ENCODE measurements at places on chromosomes 1 and 21. TPM values are rescaled to one million over a fixed set of nuclear protein-coding genes. Genes with fewer than 3 reads are reported as not detected.
A peak's percentile ranks its signal among the peaks of the same experiment; 100 is the strongest.

DNA sequence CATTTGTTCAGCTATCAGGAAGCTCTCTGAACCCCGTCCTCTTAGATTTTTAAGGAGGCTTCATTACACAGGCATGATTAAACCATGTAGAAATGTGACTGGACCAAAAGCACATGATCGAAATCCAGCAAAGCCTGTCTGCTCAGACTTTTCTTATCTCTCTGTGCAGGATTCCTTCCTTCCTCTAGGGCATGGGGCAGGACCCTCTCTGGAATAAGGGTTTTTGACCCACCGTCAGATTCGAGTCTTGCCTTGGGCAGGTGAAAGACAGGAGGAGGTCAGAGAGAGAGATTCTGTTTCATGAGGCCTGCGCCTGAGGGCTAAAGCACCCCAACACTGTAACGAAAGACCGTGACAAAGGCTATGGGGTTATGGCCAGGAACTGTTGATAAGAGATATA, 136.8 kb downstream of the RHOU start:
- no peak for DNase-seq
- no peak overlapping the region for H3K27ac ChIP-seq
- H3K36me3 ChIP-seq = no peaks in the 10 kb centered on the region
- H3K4me3 ChIP-seq = no peak overlapping the region
- peaks cover 4% of the 10 kb centered on the region for H3K4me1 ChIP-seq

GRCh38 chr21:42685036-42685435, 31.6 kb downstream of the PDE9A start:
- H3K27me3 ChIP-seq = no peaks in the 10 kb centered on the region
- no peak overlapping the region for H3K27ac ChIP-seq
- no peak for DNase-seq
- H3K4me1 ChIP-seq = no peaks in the 10 kb centered on the region
- H3K36me3 ChIP-seq = no peaks in the 10 kb centered on the region

- H3K27me3 ChIP-seq = no peaks in the 10 kb centered on the region
- H3K4me3 ChIP-seq = no peak overlapping the region
- H3K36me3 ChIP-seq = peaks cover 2% of the 10 kb centered on the region
- no peak for DNase-seq
- H3K4me1 ChIP-seq = peaks cover 14% of the 10 kb centered on the region
Observed at GRCh38 chr1:61093525-61094137, 11.3 kb downstream of the NFIA start.

DNA sequence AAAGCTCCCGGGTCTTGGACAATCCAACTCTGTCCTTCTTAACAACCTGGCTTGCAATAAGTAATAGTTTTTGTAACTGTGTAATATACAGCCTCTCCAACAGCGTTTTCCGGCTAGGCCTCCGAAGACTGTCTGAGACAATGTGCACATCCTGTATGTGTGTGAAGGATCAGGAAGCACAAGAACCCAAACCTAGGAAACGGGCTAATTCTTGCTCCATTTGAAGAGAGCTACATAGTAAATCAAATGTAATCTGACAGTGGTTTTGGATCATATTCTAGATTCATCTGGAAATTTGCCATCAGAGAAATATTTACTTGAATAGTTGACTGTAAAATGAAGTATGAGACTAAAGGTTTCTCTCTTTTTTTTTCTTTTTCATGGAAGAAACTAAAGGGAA, 1.2 kb downstream of the GPR52 start:
- H3K27ac ChIP-seq = no peak overlapping the region
- no peaks in the 10 kb centered on the region for H3K36me3 ChIP-seq
- peak; percentile 6 for DNase-seq

DNA sequence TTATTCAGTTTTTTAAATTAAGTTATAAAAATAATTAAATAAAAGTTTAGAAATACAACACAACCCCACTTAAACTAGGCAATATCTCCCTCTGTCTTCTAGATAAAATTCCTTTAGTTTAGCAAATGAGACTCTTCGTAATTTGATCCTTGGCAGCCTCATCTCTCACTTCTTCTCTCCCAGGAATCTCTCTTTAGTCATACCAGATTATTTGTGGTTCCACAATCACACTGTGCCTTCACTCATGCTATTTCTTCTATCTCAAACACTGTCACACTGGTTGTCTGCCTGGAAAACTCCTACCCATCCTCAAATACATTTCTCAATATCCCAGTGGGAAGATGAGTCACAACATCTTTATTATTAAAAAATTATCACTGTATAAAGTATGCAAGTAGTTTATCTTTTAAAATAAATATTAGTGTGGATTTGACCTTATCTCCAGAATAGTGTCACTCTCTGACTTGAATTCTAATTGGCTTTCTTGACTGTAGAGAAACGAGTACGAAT, 195.5 kb downstream of the KCNH1 start:
- no peaks in the 10 kb centered on the region for H3K27me3 ChIP-seq
- no peak for DNase-seq
- no peak overlapping the region for H3K27ac ChIP-seq
- no peaks in the 10 kb centered on the region for H3K4me1 ChIP-seq
- H3K4me3 ChIP-seq = no peak overlapping the region

Gene SYCP1
- not detected for total RNA-seq

Gene CD1D
- 4.6 TPM for total RNA-seq

Gene PPM1J
- 21.9 TPM for total RNA-seq

Gene NPL
- total RNA-seq = 0.66 TPM
